Calu3 (cell line): ENCODE measurements at places on chromosomes 1 and 21. TPM values are rescaled to one million over a fixed set of nuclear protein-coding genes. Genes with fewer than 3 reads are reported as not detected.

- no peak for DNase-seq
Measured at GRCh38 chr1:155307247-155307740, 1.4 kb upstream of the FDPS start.

GRCh38 chr1:187481581-187482148, 652.9 kb downstream of the PLA2G4A start:
- DNase-seq = no peak

- no peak for DNase-seq
Measured at GRCh38 chr1:162942916-162943559, 82.1 kb upstream of the CCDC190 start.

DNA sequence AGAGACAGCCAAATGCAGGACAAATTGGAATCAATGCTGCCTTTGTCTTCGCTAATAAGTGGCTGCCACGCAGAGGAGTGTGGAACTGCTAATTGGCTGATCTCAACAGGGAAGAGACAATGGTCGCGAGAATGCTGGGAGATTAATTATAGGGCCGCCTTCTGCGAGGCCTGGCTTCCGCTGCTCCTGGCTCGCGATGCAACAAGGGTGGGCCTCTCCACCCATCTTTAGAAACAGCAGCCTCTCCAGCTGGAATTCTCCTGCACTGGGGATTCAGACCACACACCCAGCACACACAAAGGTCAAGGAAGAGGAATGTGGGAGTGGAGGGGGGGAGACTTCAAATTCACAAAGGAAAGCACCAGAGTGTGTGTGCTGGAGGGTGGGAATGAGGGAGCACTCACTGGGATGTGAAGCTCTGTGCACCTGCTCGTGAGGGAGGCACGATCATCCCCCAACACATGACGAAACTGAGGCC, 200.7 kb upstream of the GRIK3 start:
- no peak for DNase-seq

GRCh38 chr1:225990705-225991464, 8.3 kb downstream of the SDE2 start:
- no peak for DNase-seq

GRCh38 chr1:67793562-67793961, 39.7 kb downstream of the GNG12 start:
- no peak for DNase-seq

- DNase-seq = no peak
Measured at GRCh38 chr1:234369784-234370183, 3.5 kb upstream of the COA6 start.

GRCh38 chr1:65159801-65160523, 12.0 kb downstream of the AK4 start:
- DNase-seq = no peak

GRCh38 chr1:217193151-217193550, 437.7 kb downstream of the GPATCH2 start:
- no peak for DNase-seq

- no peak for DNase-seq
Measured at GRCh38 chr1:242016479-242016878, 17.6 kb upstream of the MAP1LC3C start.

GRCh38 chr1:44267438-44267837, 54.2 kb downstream of the DMAP1 start:
- DNase-seq = no peak

DNA sequence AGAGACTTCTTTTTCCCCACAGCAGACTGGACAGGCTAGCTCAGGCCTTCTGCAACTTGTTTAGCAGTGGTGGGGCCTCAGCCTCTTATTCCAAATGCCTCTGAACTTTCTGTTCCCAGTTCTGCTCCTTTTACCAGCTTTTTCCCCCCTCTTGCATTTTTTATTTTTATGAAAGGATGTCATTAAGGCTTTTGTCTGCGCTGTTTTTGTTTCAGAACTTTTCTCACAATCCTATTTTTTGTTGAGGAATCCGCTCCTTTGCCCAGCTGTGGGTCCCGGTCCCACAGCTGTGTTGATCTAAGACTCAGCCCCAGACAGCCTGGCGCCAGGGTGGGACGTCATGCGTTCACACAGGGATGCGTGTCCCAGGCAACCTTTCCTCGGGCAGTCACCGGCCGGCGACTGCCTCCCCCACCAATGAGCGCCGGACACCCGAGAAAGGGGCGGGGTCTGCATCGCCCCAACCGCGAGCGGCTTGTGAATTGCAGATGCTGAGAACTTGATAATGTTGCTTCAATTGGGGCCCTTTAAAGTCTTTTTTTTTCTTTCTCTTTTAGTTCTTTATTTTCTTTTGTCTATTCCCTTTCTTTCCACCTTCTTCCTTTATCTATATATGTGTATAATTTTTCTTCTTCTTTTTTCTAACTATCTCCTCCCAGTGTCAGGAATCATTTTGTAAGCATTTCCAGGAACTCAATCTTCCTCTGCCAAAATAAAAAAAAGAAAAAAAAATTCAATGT, 3.0 kb upstream of the ID3 start:
- peak; percentile 88 for DNase-seq

DNA sequence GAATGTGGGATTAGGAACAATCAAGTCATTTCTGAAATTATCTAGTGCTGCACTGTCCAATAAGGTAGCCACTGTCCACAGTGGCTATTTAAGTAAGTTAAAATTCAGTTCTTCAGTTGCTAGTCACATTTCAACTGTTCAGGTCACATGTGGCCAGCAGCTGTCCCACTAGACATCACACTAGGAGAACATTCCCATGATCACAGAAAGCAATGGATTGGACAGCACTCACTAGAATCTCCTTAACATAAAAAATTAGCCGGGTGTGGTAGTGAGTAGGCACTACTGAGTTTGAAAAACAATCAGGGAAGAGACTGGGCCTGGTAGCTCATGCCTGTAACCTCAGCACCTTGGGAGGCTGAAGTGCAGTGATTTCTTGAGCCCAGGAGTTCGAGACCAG, 33.6 kb downstream of the NUP133 start:
- no peak for DNase-seq

DNA sequence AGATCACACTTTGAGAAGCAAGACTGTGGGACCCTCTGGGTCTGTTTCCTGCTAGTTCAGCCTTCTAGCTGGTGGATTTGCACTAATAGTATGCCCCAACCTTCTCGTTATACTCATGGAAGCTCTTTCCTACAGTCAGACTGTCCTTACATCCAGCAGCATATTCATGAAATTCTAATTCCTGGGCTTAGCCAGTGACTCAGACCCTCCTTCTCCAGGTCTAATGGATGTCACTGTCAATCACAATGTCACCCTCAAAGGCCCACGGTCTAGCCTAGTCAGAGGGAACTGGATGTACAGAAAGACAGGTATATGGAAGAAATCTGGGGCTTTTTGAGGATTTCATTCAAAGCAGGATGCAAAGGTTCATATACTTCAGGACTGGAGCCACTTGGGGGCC, 72.4 kb downstream of the KCNJ15 start:
- DNase-seq = no peak

DNA sequence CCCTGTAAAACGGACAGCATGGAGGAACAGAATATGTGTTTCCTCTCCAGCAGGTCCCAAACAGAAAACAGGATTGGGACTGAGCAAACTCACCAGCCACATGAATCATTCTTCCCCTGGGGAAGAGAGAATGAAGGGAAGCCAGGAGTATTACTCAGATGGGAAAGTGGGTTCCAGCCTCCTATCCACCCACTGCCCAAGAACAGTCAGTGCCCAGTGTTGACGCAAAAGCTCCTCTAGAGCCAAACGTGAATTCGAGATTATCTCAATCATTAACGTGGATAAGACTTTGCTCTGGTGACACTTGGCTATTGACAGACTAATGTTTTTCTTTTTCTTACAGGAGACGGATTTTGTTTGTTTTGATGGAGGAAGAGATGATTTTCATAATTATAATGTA, 9.3 kb downstream of the MIA3 start:
- DNase-seq = no peak

- no peak for DNase-seq
Measured at GRCh38 chr1:225500624-225501192, 72.9 kb upstream of the LBR start.

DNA sequence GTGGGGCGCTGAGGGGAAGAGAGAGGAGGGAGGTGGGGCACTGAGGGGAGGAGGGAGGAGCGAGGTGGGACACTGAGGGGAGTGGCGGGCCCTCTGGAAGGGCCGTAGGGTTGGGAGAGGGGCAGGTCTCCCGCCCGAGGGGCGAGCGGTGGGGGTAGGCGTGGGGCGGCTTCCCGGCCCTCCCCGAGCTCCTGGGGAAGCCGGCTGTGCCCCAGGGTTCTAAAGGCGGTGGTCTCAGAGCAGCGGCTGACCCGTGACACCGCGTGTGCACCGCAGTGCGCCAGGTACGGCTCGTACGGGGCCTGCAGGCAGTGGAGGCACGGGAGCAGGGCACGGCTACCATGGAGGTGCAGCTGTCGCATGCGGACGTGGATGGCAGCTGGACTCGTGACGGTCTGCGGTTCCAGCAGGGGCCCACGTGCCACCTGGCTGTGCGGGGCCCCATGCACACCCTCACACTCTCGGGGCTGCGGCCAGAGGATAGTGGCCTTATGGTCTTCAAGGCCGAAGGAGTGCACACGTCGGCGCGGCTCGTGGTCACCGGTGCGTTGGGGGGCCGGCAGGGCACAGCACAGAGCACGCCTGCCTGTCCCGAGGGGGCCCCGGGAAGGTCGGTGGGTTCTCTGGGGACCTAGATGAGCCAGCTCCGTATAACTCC, 68.5 kb downstream of the OBSCN start:
- no peak for DNase-seq

DNA sequence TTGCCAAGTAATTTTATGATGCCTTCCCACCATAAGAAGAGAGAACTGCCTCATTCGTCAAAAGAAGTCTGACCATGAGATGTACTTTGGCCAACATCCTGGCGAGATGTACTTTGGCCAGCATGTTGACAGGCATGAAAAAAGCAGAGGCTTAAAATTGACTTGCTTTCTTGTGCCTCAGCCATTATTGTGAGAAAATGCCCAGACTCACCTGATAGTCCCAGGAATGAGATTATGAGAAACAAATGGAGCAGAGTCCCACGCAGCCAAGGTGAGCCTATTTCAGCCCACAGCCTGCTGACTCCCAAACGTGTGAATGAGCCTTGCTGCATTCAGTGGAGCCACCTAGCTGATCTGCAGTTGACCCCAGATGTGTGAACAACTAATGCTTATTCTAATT, 43.5 kb upstream of the ZNF644 start:
- no peak for DNase-seq

- no peak for DNase-seq
Measured at GRCh38 chr1:64223329-64224151, 20.1 kb downstream of the UBE2U start.

DNA sequence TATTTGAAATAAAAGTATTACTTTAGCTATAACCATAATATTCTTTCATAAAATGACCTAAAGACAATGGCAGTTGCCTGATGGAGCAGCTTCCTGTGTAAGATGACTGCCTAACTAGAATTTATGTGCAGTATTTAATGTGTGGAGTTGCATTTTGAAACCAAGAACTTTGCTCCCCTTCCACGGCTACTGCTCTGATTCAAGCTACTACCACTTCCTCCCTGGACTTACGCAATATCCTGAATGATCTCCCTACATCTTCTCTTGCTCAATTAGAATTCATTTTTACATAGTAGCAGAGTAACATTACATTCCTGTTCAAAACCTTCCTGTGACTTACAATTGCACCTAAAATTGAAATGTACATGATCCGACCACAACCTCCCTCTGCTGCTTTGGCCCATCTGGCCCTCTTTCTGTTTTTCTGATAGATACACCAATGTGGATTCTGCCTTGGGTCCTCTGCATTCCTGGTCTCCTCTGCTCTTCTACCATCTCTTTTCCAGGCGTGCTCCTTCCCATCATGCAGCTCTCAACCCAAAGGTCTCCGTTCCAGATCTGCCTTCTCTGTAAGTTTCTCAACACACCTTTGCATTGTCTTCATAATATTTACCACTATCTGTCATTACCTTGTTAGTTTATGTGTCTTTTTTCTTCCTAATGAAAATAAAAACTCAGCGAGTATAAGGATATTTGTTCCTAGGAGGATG, 47.4 kb upstream of the USP25 start:
- no peak for DNase-seq

GRCh38 chr21:18164933-18165332, 79.7 kb upstream of the CHODL start:
- DNase-seq = no peak

DNA sequence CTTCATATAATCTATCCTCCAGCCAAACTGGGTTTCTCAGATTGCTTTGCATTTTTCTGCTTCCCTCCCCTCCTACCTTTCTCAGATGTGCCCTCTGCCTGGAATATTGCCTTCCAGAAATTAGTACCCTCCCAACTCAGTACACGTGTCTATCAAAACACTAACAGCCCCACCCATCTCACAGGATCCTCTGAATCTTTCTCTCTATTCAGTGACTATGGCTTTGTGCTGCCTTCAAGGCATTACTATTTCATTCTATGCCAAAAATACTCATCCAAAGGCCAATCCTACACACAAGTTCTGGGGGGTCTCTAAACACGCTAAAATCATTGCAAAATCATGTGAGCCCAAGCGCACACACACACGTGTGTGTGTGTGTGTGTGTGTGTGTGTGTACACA, 58.4 kb downstream of the ZNF281 start:
- DNase-seq = no peak

- DNase-seq = peak; percentile 71
Measured at GRCh38 chr1:235642011-235642942, 7.3 kb downstream of the GNG4 start.

DNA sequence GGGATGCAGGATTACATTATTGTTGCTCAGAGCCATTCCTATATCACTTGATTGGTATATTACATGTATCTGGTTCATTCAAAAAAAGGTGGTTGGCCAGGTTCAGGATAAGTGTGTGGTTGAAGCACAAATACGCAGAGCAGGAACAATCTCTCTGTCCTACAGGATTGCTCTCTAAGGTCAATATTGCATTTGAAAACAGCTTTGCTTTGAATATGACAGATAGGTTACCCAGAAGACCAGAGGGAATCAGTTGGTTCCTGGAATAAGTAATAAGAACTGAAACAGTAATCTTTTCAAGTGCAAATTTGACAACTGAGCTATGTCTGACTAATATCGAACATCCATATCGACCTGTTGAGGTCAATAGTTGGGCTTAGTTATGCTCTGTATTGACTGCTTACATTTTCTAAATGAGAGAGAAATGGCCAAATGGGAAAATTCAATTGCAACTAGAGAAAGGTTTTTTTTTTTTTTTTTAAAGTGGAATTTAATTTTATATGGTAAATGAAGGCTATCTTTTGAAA, 176.8 kb downstream of the ATP6V1G3 start:
- DNase-seq = no peak

DNA sequence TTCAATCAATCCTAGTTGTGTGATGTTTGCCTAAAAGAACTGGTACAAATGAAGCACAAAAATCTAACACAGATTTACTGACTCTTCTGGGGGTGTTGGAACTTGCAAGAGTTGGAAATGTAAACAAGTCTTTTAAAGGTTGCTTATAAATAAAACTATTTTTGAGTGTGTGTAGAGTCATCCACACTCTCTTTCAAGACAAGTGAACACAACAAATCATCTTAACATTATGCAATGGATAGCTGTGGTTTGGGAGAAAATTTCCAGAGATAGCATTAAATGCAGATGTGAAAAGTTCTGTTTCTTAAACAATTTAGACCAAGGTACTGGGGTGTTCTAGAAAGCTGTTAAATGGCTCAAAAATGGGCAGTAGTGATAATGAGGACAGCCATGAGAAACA, 28.7 kb downstream of the C1orf87 start:
- DNase-seq = no peak

PLXNA2 gene
- total RNA-seq = 16.2 and 21.9 TPM in 2 replicates

KHDRBS1 gene
- total RNA-seq = 158 and 159 TPM in 2 replicates

AVPR1B gene
- not detected in 2 replicates for total RNA-seq

BROX gene
- 56.8 and 68.8 TPM in 2 replicates for total RNA-seq

SLAMF1 gene
- not detected in 2 replicates for total RNA-seq

IFI16 gene
- 52.8 and 84.5 TPM in 2 replicates for total RNA-seq

AK5 gene
- 0.61 TPM in 1 of 2 replicates, not detected in the other for total RNA-seq

ADCY10 gene
- 0.31 and 0.91 TPM in 2 replicates for total RNA-seq

MARCKSL1 gene
- 169 and 193 TPM in 2 replicates for total RNA-seq

UTS2 gene
- total RNA-seq = not detected in 2 replicates

HES5 gene
- total RNA-seq = not detected in 2 replicates

DTL gene
- 37.7 and 44.0 TPM in 2 replicates for total RNA-seq
